CD4-positive, alpha-beta T cell (primary cell): ENCODE measurements at places on chromosomes 7 and 10.

DNA sequence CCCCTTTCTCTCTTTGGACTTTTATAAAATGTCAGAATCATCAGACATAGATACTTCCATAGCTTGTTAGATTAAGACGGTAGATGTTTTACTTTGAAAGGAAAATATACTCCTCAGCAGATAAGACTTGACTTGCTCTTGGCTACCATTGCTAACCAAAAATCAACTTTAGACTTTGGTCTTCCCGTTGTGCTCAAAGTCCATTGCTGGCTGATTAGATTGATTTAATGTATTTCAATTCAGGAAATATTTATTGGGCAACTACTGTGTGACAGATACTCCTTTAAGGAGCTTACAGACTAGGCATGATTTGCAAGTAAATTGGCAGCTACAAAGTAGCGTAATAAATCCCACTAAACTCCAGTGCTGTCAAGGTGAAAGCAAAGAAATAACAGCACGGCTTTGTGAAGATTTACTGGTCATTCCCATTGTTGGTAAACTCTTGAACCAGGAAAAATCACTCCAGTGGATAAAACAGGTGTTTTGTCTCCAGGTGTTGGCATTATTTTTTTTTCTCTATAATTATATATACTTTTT, 95.7 kb upstream of the ARMC3 start:
- no peak for DNase-seq

DNA sequence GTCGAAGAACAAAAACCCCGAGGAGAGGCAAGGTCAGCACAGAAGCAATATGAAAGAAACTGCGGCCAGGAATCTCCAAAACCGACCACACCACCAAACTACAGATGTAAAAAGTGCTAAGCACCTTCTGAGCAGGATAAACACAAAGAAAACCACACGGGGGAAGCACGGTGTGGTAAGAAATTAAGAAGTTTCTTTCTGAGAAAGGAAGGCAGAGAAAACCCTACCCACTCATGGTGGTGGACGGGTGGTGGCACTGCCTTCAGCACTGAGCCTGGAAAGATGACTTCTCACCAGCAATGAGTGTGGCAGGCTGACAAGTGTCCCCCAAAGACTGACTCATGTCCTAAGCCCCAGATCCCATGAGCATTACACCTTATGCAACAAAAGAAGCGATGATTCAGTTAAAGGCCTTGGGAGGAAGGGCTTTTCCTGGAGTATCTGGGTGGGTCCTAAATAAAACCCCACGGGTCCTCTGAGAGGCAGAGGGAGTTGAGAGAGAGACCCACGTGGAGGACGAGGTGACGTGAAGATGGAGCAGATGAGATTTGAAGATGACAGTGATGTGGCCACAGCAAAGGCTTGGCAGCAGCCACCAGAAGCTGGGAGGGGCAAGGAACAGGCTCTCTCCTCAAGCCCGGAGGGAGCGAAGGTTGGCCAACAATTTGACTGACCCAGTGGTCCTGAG, 124.9 kb downstream of the DLG5 start:
- DNase-seq, result no peak

DNA sequence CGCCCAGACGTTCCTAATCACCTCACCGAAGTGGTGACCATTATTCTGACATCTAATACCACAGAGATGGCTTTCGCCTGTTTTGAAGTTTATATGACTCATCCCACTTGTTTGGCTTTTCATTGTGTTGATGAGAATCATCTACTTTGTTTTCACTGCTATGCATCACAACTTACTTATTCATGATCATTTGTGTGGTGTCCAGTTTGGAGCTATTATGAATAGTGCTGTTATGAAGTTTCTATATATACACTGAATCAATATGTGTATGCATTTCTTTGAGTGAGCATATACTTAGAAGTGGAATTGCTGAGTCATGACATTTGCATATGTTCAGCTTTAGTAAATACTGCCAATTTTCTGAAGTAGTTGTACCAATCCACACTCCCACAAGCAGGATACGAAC, 38.6 kb upstream of the TNKS2 start:
- DNase-seq, result no peak

GRCh38 chr10:115903207-115903606, 369.8 kb downstream of the GFRA1 start:
- no peak for DNase-seq

- no peak for DNase-seq
These were observed 115.9 kb downstream of the PIP4K2A start for GRCh38 chr10:22598478-22598877.

GRCh38 chr7:30062587-30062986, 34.4 kb downstream of the PLEKHA8 start:
- DNase-seq, result no peak

- DNase-seq, result no peak
These were observed 1.4 kb upstream of the PODXL start for GRCh38 chr7:131557652-131558385.

DNA sequence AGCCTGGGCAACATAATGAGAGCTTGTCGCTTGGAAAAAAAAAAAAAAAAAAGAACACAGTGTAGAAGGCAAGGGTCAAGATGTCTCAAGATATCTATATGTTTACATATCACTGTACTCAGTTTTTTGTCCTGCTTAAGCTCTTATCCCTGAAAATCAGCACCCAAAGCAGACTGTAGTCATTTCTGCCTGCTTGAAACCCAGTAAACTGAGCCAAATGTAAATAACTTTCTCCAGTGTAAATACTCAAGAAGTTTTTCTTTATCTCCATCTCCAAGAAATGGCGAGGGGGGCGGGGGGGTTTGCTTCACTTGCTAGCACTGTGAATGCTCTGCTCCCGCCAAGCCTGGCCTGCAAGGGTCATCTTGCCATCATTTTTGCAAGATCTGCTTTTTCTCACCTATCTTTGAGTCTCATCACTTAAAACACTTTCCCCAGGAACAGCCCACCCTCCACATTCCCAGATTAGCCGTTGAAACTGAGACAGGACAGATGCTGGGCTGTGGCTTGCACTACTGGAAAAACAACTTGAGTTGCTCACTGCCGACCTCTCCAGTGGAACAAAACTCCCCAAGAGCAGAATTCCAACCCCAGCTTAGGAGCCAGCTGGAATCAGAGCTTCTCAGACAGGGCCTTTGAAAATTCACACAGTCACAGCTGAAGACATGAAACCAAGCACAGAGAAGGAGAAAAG, 54.6 kb downstream of the AFAP1L2 start:
- no peak for DNase-seq

DNA sequence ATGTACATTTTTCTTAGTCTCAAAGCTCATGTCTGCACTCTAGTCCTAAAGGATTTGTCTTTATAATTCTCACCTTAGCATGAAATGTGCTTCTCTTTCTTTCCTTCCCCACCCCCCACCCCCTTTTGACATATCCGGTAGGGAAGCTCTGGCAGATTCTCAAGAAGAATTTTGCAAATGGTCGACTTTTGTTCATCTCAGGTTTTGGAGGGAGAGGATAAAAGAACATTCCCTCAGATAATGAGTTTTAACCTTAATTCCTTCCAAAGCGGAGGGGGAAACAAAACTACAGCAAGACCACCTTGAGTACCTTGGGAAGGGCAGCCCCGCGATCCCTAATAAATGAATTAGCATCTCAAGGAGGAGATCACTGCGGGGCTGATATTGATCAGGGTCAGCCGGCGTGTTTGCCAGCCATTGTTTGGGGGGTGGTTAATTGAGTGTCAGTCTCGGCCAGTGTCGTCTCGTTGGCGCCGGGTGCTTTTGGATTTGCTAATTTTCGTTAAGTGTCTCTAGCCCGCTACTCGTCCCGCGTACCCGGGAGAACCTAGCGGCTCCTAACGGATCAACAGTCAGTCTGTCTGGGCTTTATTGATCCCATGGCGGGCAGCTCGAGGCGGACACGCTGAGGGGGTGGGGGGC, 874 bp upstream of the BAMBI start:
- no peak for DNase-seq

DNA sequence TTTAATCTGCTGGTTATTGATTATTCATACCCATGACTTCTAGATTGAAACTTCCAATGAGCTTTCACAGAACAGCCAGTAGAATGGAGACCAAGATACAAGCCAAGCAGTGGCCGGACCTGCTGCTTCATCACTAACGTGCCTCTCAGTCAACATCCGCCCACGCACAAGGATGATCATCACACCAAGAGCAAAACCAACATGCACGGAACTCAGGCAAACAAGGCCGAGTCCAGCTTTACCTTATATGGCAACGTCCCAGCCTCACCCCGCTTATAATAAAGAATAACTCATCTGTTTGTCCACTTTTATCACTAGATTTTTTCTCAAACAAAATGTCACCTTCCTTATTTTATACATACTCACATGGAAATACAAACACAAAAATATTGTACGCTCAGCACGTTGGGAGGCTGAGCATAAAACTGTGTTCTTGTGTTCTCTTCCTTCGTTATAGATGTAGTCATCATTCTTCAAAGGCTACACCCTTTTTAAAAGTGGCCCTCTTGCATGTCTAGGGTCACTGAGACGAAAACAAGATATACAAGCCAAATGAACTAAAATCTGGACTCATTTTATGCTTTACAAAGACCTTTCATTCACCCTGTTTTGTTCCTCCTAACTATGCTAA, 122.7 kb downstream of the SFMBT2 start:
- no peak for DNase-seq

DNA sequence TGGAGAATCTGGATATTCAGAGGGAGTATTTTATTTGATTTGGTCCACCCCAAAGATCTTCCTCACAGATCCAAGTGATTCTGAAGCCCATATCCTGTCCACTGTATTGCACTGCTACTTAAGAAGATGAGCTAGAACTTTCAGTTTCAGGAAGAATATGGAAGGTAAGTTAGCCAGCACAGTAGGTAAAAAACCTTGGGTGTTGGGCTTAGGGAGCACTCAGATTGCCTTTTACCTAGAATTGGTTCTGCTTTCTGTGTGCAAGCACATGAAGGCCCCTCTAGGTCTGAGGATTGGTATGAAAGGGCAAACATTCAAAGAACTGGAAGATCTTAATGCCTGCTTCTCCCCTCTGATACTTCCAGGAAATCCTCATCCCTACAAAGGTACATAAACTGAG, 146.7 kb upstream of the COL1A2 start:
- DNase-seq, result no peak

DNA sequence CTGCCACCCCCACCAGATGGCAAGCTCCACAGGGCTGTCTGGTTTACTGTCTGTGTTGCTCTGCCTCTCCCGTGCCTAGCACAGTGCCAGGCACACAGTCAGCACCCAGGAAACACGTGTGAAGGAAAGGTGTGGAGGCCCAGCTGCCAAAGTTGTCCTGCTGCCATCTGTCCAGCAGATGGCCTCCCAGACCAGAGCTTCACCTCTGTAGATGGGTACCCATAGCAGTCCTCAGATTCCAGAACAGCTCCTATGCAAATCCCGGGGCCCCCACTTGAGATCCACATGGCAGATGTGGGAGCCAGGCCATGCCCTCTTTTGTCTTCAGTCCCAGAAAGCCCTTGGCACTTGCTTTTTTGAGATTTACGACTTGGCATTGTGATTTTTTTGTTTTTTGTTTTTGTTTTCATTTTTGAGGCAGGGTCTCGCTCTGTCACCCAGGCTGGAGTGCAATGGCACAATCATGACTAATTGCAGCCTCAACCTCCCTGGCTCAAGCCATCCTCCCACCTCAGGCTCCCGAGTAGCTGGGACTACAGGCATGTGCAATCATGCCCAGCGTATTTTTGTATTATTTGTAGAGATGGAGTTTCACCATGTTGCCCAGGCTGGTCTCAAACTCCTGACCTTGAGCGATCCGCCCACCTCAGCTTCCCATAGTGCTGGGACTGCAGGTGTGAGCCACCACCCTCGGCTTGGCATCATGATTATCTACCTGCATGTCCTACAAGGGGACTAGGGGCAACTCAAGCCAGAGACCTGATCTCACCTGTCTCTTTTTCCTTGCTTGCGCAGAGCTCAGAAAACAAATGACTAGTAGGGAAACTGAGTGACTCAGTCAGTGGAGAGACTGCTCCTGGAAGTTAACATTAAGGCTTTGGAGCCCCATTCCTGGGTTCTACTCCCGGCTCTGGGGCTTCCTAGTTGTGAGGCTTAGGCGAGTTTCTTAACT, 16.9 kb upstream of the PALD1 start:
- peak; percentile 66 for DNase-seq

DNA sequence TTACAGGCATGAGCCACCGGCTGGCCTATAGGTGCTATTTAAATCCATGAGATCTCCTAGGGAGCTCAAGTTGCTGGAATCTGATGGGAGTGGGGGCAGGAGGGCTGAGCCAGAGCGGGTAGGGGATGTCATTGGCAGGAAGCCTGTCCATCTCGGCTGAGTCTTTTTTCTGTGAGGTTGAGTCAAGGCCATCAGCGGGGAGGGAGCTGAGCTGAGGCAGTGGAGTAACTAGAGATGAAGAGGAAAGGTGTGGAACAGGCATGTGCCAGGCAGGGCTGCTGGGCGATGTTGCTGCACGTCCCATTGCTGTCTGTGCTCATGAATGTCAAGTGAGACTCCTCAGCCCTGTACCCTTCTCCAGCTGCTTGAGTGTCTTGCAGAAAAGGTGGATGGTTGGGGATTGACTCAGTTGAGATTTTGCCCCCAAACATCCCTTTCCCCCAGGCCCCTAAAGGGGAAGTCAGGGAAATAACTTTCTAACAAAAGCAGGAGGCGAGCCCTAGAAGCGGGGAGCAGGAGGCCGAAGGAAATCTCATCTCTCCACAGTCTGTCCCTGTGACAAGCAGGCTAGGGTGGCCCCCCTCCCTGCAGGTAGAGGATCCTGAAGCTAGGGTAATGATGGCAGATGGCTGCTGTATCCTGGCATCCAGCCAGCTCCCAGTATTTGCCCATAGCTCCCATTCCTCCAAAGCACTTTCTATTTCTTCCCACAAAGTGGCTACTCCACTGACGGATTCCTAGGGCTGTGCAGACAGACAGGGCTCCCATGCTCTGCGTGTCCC, 5.4 kb downstream of the ATP6V1F start:
- no peak for DNase-seq

GRCh38 chr10:124058346-124059003, 34.9 kb downstream of the CHST15 start:
- DNase-seq, result no peak

- DNase-seq, result no peak
These were observed 17.6 kb downstream of the SUN3 start for GRCh38 chr7:48011323-48011722.

- peak; percentile 91 for DNase-seq
These were observed 149.5 kb downstream of the ARID5B start for GRCh38 chr10:62050893-62051433.

GRCh38 chr10:71132321-71132810, 80.0 kb upstream of the UNC5B start:
- DNase-seq, result no peak

DNA sequence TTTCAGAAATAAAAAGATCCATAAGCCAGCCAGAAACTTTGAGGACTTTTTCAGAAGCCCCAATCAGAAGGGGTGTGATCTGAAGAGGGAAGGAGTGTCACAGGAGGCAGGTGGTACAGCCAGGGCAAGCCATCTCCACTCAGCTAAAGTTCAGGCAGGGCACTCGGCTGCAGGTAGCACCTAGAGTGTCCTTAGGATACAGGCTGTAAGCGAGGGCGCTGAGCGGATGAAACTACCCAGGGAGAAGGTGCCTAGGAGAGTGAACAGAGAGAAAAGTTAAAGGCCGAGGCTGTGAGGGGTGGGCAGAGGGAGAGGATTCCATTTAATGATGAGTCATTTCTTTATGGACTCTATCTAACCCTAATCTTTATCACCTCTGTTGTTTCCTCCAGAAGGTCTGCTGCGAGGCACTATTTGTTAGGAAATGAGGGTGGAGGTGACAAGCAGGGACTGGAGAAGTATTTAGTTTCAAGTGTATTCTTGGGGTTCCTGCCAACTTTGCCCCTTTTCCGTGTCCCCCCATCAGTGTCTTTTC, 29.8 kb upstream of the ZCCHC24 start:
- no peak for DNase-seq

GRCh38 chr7:153943457-153943856, 108.7 kb upstream of the DPP6 start:
- DNase-seq, result no peak
